ENCODE measurements at places on chromosomes 7 and 10.

DNA sequence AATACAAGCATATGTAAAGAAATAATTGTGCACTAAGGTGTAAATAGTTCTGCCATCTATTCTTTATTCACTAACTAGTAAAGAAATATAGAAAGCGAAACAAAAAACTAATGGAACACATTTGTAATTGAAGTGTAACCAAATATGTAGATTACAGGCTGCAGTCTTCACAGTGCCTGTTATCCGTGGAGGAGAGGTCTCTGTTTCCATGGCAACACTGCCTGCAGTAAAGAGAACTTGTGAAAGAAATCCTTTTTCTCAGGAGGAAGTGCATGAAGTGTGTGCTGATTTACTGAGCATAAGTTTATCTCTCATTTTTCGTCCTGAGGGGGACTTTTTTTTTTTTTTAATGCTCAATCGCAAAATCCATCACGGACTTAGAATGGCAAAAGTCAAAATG, 102.5 kb downstream of the APBB1IP start:
- no peak for DNase-seq

DNA sequence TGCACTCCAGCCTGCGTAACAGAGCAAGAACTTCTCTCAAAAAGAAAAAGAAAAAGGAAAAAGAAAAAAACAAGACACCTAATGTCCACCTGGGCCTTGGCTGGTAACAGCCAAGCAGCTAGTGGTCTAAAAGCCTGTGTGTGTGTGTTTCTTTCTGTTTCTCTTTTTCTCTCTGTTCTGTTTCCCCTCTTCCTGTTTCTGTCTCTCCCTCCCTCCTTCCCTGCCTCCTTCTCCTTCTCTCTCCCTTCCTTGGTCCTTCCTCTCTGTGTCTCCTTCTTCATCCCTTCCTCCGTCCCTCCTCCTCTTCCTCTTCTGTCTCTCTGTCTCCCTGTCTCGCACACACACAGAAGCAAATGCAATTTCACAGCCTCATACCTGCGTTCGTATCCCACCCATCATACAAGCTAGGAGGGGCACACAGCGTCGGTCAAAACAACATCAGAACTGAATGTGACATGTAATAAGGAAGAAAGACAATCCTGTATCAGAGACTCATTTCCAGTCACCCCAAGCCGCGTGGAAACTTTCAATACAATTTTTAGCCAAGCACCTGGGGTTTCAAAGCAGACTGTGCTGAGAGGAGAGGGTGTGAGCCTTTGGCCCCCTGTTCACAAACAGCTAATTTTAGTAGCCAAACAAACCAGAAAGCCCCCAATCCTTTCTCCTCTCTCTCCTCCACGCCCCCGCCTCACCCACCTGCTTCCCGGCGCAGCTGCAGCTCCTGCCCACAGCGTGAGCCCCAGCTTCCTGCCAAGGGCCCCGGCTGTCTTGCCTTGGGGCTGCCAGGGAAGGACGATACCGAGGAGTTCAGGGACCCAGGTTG, 50.2 kb upstream of the GNA12 start:
- DNase-seq: no peak

DNA sequence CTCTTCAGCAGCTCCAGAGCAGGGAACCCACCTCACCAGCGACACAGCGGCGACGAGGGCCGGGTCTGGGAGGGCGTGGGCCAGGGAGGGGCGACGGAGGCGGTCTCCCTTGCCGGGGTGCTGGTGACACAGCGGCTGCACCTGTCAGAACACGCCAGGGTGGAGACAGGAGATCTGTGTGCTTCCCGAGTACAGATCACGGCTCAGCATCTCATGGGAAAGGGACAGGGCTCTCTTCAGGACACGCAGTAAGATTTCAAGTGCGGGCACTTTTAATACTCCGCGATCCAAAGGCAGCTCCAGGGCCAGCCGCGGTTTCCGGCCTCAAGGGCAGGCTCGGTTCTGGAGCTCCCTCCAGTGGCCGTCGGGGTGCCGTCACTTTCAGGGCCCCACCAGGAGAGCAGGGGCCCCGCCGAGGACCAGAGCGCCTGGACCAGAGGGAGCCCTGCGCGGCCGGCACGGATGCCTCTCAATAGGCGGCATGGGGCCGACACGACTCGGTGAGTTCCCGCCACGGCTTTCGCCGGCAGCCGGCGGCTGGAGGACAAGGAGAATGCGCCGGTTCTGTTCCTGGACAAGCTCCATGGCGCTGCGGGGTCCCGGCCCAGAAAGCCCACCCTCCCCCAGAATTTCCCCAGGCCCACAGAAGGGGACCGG, 21.4 kb downstream of the GPR146 start:
- DNase-seq: peak; percentile 68

DNA sequence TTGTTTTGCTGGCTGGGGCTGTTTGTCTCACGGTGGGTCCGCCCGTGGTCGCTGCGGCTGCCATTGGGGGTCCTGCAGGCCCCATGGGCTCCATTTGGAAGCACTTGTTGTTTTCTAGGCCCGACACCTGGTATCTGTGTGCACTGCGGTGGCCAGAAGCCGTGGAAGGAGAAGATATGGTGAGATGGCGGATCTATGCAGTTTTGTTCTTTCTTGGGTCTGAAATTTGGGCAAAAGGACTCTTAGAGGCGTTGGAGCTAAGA, 109.5 kb upstream of the SHH start:
- no peak for DNase-seq

GRCh38 chr10:27169849-27170248, 14.7 kb downstream of the MASTL start:
- DNase-seq: no peak

DNA sequence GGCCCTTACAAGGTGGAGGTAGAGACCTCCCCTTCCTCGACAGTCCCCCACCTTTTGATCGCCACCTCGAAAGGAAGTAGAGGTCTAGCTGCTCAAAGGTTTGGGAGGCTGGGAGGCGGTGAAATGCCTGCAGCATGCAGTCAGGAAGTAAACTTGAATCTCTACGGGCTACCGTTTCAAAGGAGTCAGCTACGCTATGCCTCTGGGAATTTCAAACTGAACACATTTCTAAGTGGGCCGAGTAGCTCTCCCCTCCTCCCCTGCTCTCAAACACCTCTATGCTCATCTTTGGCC, 68.0 kb downstream of the CXCL12 start:
- DNase-seq: no peak

DNA sequence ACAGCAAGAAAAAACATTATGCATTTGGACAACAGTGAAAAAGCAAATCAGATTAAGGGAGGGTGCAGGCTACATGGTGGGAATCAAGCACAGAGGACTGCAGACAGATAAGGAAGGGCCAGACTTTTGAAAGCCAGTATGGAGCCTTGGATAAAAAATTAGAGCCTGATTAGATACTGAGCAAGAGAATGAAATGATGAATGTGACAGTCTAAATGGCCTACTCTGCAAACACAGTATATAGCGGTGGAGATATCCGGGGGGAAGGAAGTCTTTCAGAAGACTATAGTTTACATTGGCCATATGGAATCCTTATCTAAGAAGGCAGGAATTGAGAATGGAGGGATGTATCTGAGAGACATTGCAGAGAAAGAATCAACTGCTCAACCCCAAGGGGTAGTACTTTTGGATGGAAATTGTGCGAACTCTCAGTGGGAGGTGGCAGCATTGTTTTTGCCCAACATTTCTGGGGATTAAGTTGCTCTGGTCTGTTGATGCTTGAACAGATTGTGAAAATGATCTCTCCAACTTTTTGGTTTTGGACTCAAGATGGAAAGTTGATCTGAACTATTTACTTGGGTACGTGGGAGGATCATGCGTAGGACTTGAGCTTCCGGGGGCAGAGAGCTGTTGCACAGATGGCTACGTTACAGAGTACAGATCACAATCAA, 39.4 kb upstream of the CHCHD3 start:
- DNase-seq: no peak

GRCh38 chr10:121290674-121291073, 307.6 kb downstream of the FGFR2 start:
- no peak for DNase-seq

GRCh38 chr7:130371046-130371445, 9.2 kb upstream of the CPA1 start:
- no peak for DNase-seq

DNA sequence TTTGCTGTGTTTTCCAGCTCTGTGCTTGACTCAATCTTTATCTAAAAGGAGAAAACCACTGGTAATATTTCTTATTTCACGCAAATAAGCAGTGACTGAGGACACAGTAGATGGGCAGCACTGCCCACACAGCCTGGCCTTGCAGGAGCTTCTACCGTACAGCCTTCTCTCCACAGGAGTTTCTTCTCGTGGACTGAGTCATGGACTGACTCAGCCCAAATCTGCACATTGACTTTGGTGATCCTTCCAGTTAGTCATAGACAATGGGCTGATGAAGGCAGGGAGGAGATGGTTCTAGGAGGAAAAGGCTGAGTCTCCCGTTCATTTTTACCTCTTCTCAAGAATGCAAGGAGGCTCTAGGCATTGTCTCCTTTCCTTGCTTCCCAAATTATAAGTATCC, 200.7 kb downstream of the RAPGEF5 start:
- peak; percentile 63 for DNase-seq

GRCh38 chr10:95363303-95363912, 72.6 kb upstream of the PDLIM1 start:
- peak; percentile 65 for DNase-seq

- no peak for DNase-seq
Observed at GRCh38 chr7:45064047-45064725, 24.6 kb downstream of the NACAD start.

GRCh38 chr7:92412745-92413144, 34.5 kb upstream of the GATAD1 start:
- DNase-seq: no peak

DNA sequence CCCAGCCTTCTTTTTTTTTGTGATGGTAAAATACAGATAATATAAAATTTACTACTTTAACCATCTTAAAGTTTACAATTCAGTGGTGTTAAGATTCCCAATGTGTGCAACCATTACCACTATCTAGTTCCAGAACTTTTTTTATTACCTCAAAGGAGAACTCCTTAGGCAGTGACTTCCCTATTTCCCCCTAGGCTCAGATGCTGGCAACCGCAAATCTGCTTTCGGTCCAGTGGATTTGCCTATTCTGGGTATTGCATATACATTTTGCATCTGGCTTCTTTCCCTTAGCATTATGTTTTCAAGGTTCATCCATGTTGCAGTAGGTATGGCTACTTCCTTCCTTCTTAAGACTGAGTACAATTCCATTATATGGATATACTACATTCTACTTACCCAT, 56.5 kb downstream of the AFAP1L2 start:
- DNase-seq: no peak

GRCh38 chr7:53358269-53358668, 322.8 kb downstream of the POM121L12 start:
- no peak for DNase-seq

GRCh38 chr7:82760074-82760473, 316.5 kb upstream of the CACNA2D1 start:
- no peak for DNase-seq

DNA sequence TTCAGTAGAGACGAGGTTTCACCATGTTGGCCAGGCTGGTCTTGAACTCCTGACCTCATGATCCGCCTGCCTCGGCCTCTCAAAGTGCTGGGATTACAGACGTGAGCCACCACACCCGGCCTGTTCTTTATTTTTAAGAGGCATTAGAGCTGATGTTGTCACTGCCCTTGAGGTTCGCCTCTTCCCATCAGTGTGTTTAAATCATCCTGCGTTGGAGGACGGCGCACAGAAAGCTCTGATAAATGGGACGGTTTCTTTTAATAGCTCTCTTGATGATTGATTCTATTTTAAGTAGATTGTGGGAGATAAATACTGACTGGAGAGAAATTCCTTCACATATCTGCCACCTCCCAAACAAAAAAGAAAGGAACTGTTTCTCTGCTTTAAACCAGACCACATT, 29.0 kb downstream of the UPP1 start:
- DNase-seq: no peak

GRCh38 chr10:104340111-104340526, 1.9 kb upstream of the ITPRIP start:
- no peak for DNase-seq

DNA sequence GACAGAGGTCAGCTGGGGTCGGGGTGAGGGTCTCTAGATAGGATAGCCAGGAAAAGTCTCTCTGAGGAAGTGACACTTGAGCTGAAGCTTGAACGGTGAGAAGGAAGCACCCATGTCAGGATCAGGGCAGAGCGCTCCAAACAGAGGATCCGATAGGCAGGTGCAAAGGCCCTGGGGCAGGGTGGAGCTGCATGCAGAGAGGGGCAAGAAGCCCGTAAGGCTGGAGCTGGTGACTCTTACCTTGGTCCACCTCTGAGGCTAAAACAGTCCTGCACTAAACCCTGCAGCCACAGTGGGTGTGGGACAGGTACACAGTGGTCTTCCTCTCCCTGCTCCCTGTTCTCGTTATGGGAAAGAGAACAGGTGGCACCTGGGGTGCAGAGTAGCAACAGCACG, 5.8 kb upstream of the C10orf71 start:
- no peak for DNase-seq

- no peak for DNase-seq
Observed at GRCh38 chr10:93267521-93267920, 193.8 kb downstream of the CYP26A1 start.

DNA sequence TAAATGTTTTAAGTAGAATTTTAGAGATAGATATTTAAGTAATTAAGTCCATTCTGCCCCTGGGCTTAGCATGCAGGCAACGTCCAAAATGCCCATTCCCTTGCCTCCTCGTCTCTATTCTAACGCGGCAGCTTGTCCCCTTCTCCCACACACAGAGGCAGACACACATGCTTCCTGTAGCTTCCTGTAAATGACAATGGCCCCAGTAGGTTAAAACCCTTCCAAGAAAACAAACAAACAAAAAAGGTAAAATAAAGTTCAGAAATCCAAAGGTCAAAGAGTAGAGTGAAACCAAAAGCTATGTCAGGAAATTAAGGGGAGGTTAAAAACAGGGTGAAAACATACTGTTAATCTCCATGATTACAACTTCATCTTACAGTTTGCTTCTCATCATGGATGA, 857.6 kb downstream of the GATA3 start:
- DNase-seq: no peak

GRCh38 chr10:129344731-129345355, 122.2 kb upstream of the MGMT start:
- no peak for DNase-seq

DNA sequence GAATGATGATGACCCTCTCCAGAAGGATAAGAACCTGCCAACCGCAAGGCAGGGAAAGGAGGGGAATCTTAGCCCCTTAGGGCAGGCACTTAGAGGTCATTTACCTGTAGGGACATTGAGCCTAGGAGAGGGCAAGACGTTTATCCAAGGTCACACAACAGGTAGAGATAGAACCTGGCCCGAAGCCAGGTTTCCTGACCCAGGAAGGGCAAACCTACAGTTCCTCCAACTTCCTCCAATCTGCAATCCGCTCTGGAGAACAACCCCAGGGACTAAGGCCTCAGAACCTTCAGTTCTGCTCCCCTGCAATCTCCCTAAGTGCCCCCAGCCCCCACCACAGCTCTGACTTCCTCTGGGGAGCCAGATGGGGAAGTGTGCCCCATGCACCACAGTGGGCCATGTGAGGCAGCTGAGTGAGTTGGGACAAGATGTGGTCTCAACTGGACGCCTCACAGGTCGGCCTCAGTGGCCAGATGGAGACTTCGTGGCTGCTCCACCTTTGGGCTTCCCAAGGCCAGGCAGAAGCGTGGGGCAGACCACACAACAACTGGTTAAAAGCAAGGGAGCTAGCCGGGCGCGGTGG, 1.4 kb upstream of the PSAP start:
- DNase-seq: no peak

Data from fibroblast of skin of back (primary cell).